Mucosa of gallbladder (tissue), 1 donor: ENCODE measurements at places on chromosomes 12 and 14. TPM values are rescaled to one million over a fixed set of nuclear protein-coding genes. Genes with fewer than 3 reads are reported as not detected.

Gene BMP4
- 44.2 TPM for total RNA-seq

Gene FOXN4
- not detected for total RNA-seq

Gene NDUFB1
- 124 TPM for total RNA-seq

Gene RERG
- 5.9 TPM for total RNA-seq

Gene SLC17A8
- total RNA-seq, result not detected

Gene POTEG
- total RNA-seq, result not detected

Gene KRT81
- 0.55 TPM for total RNA-seq

Gene SLC16A7
- 86.5 TPM for total RNA-seq
